ENCODE measurements at places on chromosomes 5 and 9.

- no peak for DNase-seq
These were observed 38.3 kb downstream of the RXRA start for GRCh38 chr9:134364391-134365114.

DNA sequence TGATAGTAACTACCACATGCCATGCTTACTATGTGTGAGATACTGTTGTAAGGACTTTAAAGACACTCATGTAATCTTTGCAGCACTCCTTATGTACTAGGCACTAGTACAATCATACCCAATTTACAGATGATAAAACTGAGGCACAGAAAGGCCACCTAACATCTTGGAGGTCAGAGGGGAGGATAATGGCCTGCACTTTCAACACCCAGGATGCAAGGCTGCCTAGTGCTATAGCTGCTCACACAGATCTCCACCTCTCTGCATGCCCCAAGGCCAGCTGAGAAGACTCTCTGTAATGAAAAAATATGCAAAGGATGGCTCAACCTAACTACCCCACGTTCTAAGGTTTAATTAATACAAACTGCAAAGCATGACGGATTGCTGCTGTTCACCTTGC lies 57.2 kb downstream of the GNAQ start:
- DNase-seq = no peak

GRCh38 chr5:128220841-128221240 lies 137.3 kb downstream of the SLC12A2 start:
- no peak for DNase-seq

- no peak for DNase-seq
These were observed 284.7 kb downstream of the GABRB2 start for GRCh38 chr5:161261668-161262323.

GRCh38 chr9:132169672-132170392 lies 8.0 kb downstream of the NTNG2 start:
- no peak for DNase-seq

- DNase-seq = no peak
These were observed 17.8 kb upstream of the OLFM1 start for GRCh38 chr9:135069558-135070197.

- no peak for DNase-seq
These were observed 45.2 kb upstream of the ANKRD31 start for GRCh38 chr5:75281716-75282465.

DNA sequence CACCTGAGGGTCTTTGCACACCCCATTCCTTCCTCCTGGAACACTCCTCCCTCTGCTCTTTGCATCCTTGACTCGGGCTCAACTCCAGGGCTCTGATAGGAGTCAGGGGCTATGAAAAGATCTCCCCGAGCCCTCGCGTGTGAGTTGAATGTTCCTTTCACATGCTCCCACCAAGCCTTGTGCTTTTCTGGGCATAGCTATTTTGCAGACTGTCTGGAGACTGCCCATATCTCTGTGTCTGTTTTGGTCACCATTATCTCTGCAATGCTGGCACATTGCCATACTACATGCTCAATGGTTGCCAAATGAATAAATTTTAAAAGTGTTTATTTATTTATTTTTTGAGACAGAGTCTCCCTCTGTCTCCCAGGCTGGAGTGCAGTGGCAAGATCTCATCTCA lies 56.9 kb upstream of the PLPP1 start:
- no peak for DNase-seq

- DNase-seq = peak; percentile 66
These were observed 99.1 kb downstream of the DPYSL3 start for GRCh38 chr5:147410496-147411358.

DNA sequence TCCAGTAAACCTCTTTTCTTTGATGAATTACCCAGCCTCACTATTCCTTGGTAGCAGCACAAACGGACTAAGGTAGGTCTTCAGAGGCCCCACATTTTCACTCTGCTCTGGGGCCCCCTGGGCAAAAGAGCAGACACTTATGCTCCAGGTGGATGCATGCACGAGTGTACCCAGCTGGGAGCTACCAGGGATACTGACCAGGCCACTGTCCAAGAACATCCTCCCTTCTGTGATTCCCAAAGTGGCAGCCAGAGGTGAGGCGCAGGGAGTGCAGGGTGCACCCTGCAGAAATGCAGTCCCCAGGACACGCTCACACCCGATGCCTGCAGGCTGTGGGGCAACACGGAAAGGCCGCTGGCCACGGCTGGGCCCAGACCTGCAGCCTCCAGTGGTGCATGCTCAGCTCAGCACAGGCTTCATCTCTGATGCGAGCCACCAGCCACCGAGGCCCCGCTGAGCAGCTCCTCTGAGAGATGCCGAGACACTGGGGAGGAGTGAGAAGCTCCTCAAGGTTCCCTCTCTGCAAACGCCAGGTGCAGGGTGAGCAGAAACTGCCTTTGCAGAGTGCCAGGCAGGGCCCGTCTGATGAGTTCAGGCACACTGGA lies 48.1 kb upstream of the OLFM1 start:
- DNase-seq = no peak

DNA sequence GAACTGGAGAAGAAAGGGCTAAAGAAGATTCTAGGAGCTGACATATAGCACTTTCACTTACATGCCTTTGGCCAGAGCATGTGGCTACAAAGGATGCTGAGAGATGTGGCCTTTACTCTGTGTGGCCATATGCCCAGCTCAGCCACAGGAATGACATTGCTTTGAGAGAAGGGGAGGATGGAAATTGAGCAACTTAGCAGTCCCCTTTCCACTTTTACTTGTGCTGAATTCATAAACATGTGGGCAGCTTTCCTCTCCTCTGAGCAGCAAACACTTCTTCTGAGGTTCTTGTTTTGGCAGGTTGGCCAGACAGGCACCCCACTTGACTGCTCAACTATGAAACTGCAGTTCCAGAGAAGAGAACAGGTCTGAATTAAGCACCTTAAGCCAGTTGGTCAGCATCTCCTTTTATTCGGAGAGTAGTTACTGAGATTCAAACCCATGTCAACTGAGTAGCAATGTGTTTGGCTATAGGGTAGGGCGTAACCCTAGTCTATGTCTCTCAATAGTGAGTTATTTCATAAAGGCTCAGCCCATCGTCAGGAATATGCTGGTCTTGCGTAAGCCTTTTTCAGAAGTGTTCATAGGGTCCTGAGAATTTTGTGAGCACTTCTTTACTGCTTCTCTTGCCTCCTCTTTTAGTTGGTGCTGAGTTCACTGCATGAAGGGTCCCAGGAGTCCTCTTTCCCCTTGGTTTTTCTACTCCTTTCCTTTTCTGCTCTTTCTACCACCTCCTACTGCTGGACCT lies 134.5 kb downstream of the PALM2AKAP2 start:
- no peak for DNase-seq

DNA sequence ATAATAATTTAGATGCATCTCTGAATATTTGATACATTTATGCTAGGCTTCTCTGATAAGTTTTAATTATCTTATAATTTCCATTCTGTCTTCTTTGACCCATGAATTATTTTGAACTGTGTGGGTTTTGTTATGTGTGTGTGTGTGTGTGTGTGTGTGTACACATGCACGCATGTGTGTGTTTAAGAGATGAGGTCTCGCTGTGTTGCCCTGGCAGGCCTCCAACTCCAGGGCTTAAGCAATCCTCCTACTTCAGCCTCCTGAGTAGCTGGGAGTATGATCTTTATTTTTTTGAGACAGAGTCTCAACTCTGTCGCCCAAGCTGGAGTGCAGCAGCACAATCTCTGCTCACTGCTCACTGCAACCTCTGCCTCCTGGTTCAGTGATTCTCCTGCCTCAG lies 75.4 kb downstream of the NDUFAF2 start:
- DNase-seq = no peak

GRCh38 chr9:84804951-84805694 lies 135.6 kb downstream of the NTRK2 start:
- DNase-seq = no peak

GRCh38 chr9:134338394-134339182 lies 12.3 kb downstream of the RXRA start:
- no peak for DNase-seq

GRCh38 chr9:37972351-37972848 lies 68.5 kb upstream of the SLC25A51 start:
- no peak for DNase-seq

DNA sequence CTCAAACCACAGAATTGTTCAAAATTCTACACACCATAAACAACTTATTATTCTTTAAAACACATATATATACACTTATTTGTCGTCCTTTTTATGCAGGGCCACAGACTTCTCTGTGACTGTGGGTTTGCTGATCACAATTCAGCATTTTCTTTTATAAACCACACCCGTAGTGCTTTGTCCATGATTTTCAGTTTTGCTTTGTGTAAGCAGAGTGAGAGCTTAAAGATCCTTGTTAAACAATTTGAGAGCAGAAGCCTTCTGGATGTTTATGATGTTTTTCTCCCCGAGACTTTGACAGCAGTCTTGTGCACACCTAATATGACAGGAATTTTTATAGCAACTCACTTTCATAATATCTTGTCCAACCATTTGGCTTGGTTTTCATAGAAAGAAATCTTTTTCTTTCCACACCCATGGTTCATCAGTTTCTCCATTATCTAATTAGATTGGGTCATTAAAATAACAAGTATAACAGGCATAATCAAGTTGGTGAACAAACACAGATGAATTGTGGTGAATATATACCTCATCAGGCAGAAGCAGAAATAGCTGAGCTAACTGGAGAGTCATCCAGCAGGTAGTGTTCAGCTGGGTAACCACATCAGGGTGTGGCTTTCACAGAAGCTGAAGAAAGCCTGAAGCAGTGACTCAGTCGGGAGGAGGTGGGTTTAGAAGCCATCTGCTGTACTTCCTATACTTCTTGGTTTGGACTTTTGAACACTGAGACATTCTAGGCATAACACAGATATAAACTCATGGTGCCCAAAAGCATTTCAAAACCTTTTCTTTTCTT lies 232.8 kb downstream of the DOCK8 start:
- DNase-seq = no peak

- no peak for DNase-seq
These were observed 32.0 kb upstream of the ADAM19 start for GRCh38 chr5:157607371-157608161.

DNA sequence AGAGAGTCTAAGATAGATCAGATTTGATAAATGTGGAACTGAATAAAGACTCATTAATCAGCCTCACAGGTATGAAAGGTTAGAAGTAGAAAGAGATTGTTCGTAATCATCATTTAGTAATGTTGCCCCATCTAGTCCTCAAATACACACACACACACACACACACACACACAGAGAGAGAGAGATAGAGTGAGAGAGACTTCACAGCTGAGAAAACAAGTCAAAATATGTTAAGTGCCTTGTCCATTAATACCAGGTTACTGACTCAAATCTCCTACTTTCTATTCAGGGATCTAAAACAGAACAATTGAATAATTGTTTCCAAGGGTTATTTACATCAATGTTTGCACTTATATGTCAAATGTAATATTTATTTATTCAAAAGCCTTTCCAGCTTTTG lies 284.6 kb downstream of the MRPS30 start:
- DNase-seq = no peak

DNA sequence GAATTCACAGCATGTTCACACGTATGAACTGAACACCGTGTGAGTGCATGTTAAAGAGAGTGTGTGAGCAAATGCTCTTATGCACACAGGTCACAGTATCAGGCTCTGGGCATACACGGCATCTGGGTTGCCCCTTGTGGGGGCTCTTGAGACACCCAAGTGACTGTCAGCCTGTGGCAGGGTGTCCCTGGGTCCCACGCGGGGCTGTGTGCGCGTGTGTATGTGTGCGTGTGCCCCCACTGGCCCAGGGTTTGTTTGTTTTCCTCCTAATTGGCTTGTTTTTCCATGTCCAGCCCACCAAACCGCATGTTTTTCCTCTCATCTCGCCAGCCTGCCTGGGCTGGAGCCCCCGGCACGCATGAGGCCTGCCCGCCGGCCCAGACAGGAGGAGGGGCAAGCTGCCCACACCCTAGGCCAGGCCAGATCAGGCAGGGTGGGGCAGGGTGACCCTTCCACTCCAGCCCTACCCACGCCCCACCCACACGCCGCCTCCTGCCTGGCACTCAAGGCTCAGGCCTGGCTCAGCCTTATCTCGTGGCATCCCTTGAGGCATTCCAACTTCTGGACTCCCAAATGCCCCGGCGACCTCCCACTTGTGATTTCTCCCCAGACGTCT lies 28.8 kb downstream of the CNTFR start:
- DNase-seq = peak; percentile 36

GRCh38 chr9:76451234-76451633 lies 7.7 kb upstream of the GCNT1 start:
- DNase-seq = no peak

DNA sequence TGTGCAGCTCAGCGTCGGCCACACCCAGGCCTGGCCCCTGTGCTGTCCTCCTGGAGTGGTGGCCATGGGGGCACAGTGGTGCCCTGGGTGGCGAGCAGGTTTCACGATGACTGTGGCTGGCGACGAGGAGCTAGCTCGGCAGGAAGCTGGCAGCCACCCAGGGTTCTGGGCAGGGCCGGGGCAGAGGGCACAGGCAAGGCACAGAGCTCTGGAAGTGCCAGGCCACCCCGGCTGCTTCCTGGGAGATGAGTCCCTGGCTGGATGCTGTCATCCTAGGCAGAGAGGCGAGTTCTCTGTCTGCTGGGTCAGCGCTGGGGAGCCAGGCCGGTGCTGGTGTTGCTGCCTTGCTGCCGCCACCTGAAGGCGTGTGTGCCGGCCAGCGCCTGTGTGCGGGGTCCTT lies 51.7 kb downstream of the RXRA start:
- DNase-seq = no peak

- DNase-seq = no peak
These were observed 107.6 kb downstream of the PLPP1 start for GRCh38 chr5:55427157-55427556.

- no peak for DNase-seq
These were observed 11.5 kb downstream of the AFF4 start for GRCh38 chr5:132951897-132952296.

DNA sequence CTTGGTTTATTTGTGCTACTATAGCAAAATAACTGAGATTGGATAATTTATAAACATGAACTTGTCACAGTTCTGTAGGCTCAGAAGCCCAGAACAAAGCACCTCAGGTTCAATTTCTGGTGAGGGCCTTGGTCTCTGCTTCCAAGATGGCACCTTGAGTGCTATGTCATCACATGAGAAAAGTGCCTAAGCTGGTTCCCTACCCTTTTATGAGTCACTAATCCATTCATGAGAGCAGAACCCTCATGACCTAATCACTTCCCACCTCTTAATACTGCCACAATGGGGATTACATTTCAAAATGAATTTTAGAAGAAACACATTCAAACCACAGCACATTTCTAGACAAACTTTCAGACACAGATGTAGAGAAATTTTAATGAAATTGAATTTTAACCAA lies 98.2 kb upstream of the PRSS3 start:
- DNase-seq = no peak

DNA sequence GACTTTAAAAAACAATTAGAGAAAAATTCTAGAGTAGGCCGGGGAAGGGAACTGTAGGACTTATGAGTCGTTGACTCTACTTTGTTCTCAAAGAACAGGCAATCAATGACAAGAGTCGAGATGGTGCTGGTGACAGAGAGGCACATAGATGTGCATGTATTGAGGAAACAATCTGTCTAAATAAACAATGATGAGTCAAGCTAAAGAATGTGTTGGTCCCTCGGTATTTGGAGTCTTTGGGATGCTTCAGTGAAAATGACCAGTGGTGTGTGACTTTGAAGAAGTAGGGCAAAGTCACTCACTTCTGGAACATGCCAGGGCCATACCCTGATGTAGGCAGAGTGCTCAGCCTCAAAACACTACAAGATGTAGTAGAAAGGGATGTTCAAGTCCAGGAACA lies 288.1 kb upstream of the PANK3 start:
- no peak for DNase-seq

GRCh38 chr9:95023217-95024003 lies 294.1 kb downstream of the FANCC start:
- peak; percentile 62 for DNase-seq

- no peak for DNase-seq
These were observed 26.2 kb upstream of the CTNNAL1 start for GRCh38 chr9:109039539-109039938.

All from right hindlimb (tissue), 1 donor.